GF-D8 (cell line): ENCODE measurements at places on chromosomes 6 and 20.

DNA sequence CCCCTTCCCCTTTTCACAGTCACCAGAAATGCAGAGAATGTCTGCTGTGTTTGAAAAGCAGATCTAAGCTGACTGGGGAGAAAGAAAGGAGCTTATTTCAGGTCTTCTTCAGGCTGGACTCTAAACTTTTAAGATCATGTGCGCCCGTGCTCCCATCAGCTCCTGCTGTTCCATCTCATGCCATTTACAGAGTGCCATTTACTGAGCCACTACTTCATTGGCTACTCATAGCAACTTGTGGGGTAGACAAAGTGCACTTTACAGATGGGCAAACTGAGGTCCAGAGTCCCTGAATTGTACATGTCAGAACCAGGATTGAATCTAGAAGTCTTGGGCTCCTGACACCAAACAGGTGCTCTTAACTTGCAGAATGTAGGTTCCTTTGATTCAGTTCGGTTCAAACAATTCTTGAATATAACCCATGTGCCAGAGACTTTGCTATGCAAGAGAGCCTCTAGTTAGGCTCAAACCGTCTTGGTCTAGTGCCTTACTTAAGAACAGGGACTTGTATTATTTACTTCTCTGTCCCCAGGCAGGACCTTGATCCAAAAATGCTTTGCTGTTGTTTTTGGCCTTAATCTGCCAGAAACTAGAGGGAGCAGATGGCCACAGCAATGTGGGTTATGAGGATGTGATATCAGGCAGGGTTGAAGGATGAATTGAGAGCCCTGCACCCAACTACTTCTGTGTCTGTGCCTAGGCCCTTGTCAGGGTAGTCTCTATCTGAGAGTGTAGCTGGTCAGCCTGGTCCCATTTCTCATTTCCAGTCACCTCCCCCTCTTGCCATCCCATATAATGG lies 56.4 kb downstream of the RALY start:
- no peak for DNase-seq

DNA sequence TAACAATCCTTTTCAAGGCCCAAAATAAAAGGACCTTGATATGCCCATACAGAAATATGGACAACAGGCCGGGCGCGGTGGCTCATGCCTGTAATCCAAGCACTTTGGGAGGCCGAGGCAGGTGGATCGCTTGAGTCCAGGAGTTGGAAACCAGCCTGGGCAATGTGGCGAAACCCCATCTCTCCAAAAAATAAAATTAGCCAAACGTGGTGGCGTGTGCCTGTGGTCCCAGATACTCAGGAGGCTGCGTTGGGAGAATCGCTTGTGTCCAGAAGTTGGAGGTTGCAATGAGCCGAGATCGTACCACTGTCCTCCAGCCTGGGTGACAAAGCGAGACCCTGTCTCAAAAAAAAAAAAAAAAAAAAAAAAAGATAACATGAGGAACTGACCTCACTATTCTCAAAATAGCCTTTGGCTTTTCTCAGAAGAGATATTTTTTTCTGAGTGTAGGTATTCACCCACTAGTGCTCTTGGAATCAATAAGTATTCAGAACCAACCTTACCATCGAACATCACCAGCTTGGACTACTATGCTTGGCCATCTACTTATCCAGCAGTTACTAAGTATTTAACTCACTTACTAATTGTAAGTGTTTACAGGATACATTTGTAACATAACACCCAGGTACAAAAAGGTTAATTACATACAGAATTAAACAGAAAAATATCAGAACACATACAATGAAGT lies 99.2 kb downstream of the OR2B2 start:
- DNase-seq, result no peak

DNA sequence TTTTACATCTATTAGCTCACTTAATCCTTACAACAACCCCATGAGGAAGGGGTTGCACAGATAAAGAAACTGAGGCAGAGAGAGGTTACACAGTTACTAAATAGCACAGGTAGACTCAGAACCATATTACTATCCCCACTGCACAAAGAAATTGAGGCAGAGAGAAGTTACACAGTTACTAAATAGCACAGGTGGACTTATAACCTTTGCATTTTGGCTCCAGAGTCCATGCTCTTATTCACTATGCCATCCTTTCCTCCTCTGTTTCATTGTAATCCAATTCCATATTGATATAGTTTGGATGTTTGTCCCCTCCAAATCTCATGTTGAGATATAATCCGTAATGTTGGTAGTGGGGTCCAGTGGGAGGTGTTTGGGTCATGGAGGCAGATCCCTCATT lies 3.5 kb downstream of the TDP2 start:
- no peak for DNase-seq

- no peak for DNase-seq
Measured at GRCh38 chr6:143543435-143543834, 31.9 kb upstream of the FUCA2 start.

- no peak for DNase-seq
Measured at GRCh38 chr20:8128291-8129060, 3.6 kb upstream of the PLCB1 start.
